NAMALWA (cell line): ENCODE measurements at places on chromosomes 11 and 22.

DNA sequence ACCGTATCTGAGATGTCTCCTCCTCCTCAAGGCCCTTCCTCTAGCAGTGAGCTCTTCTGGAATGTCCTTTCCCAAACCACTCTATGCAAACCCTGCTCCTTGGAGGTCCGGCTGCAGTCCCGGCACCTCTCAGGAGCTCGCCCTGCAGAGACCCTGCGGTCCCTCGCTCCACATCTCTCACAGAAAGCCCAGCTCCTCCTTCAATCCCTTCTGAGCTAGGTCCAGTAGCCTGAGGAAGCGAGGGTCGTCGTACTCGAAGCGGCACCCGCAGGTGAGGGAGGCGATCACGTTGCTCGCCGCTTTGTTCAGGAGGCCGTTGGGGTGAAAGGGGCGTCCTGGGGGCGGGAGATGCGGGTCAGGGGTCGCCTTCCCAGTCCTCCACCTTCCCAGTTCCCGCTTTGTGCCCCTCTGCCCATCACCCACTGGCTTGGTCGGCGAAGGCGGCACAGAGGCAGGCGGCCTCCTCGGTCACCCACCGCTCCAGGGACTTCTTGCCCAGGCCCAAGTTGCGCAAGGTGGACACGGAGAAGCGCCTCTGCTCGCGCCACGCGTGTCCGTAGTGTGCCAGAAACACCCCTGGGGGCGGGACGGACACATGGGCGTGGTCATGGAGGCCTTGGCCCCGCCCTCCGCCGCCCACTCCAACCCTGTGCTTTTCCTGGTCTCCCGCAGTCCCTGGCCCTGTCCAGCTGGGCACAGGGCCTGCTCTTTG lies 21.5 kb upstream of the CYP2D6 start:
- DNase-seq, result no peak

DNA sequence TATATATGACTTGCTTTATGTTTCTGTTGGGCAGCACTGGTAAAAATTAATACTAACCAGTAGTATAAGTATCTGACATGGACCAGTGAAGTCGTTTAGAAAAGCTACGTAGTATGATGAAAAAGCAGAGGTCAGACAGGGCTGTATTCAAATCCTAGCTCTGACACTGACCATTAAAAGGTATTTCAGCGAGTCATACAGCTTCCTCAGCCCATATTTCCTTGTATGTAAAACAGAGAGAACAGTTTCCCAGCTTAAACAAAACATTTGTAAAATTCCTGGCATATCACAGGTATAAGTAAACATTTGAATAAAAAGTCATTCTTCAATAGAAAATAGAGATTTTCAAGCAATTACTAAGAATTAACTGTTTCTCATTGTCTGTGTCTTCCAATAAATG lies 4.2 kb downstream of the NOX4 start:
- no peak for DNase-seq

- DNase-seq, result no peak
These were observed 21.6 kb downstream of the PHLDB1 start for GRCh38 chr11:118628861-118629549.

GRCh38 chr22:19758896-19759426 lies 1.6 kb upstream of the TBX1 start:
- DNase-seq, result no peak

- DNase-seq, result no peak
These were observed 126.3 kb upstream of the ASPHD2 start for GRCh38 chr22:26302726-26303125.

DNA sequence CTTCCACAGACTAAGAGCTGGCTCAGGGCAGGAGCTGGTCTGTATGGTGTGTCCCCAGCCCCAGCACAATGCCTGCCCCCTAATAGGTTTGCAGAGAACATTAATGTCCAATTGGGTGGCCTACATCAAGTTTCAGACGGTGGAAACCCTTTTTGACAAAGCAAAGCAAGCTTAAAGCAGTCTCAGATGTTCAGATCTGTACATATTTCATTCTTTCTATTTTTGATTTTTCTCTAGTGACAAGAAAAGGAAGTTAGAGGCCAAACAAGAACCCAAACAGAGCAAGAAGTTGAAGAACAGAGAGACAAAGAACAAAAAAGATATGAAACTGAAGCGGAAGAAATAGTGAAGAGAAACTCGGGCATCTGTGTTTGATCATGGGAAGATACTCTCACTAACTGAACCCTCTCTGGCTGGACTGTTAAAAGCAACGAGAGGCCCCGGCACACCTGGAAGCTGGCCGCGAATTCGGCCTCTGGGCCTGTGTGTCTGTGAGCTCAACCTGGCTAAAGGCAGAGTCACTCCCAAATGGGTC lies 40.5 kb downstream of the NAT10 start:
- DNase-seq, result no peak

GRCh38 chr22:28984482-28985158 lies 77.0 kb downstream of the C22orf31 start:
- no peak for DNase-seq

GRCh38 chr11:85438328-85438727 lies 188.8 kb downstream of the DLG2 start:
- no peak for DNase-seq

DNA sequence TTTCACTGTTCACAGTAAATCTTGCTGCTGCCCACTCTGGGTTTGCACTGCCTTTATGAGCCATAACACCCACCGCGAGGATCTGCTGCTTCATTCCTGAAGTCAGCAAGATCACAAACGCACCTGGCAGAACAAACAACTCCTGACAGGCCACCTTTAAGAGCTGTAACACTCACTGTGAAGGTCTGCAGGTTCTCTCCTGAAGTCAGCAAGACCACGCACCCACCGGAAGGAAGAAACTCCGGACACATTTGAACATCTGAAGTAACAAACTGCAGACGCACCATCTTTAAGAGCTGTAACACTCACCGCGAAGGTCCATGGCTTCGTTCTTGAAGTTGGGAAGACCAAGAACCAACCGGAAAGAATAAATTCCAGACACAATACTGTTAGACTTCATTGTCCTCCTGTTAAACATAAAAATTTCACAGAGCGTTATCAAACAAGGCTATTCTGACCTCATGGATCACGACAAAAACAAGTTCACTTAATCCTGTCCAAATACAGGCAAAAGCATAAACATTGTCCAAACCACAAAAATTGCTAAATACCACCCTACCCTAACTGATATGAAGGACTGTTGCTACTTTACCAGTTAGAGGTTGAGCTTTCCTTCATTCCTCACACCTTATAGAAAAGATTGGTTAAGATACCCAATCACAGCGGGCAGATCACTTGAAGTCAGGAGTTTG lies 3.0 kb upstream of the CCDC117 start:
- DNase-seq, result no peak

GRCh38 chr11:114685097-114685496 lies 6.8 kb downstream of the NXPE2 start:
- no peak for DNase-seq

- DNase-seq, result no peak
These were observed 28.0 kb upstream of the TP53AIP1 start for GRCh38 chr11:128970598-128971190.

DNA sequence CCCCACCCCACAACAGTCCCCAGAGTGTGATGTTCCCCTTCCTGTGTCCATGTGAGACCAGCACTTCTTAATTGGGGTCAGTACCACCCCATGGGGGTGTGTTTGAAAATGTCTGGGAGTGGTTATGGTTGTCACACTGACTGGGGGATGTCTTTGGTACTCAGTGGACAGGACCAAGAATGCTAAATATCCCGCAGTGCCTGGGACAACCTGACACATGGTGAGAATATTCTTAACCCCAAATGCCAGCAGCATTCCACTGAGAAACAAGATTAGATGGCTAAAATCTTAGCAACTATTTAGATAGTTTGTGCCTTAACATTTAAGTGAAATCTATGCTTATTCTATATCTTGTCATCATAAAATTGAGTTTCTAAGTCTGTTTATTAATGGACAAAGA lies 177.5 kb upstream of the ZBED5 start:
- no peak for DNase-seq

DNA sequence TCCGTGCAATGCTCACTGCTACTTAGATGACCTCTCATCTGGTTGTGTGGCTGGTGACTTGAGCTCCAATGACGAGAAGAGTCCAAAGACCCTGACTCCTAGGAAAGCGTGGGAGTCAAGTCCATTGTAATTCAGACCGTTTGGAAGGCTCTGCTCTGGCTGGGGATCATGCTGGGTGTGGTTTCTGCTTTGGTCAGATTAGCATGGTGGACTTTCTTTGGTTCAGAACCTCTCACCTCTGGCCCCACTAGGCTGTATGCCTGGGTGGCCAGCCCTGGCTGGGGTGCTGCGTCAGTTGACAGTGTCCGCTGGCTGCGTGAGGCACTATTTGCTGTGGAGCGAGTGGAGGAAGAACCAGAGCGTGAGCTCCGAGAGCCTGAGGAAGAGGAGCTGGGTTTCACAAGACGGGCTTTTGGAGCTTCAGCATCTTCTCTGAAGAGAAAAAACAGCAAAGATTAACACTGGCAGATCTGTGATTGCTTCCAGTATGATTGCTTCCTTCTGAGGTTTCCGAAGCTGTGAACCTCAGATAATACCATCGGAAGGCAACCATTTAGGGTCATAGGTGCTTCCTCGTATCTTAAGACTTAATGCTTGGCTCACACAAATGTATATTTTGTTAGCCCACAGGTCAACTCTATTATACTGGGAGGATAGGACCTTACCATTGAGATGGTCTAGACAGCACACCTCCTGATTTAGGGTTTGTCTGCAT lies 11.6 kb upstream of the HSPA8 start:
- DNase-seq, result no peak

DNA sequence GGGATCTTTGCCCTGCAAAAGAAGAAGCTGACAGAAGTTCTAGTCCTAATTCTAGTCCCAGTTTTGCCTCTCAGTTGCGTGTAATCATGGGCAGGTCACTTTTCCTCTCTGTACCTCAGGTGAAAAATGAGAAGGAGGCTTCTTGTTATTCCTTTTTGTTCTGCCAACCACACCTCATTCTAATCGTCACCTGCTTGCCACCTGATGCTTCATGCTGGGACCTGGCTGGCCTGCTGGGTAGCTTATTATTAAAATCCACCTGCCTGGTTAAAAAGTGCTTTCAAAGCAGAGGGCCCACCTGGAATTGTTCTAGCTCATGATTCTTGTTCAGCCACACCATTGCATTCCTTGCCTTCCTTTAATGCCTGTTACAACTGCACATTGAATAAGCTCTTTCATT lies 8.4 kb upstream of the ALG8 start:
- no peak for DNase-seq

DNA sequence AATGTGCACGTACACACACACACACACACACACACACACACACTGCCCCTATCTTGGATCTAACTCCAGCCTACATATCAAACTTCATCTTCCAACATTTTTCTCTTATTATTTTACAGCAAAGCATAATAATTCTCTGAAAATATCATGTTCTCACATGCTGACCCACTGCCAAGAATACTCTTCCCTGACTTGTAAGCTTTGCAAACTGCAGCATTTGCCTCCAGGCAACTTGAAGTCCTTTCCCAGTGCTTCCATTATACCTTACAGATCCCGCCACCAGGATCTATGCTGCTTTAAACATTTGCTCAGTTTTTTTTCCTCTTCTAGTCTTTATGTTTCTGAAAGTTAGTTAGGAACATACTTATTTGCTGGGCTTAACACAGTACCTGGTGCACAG lies 483.3 kb upstream of the ARHGAP42 start:
- DNase-seq, result no peak

GRCh38 chr11:2853997-2854560 lies 31.5 kb downstream of the CDKN1C start:
- DNase-seq, result no peak

DNA sequence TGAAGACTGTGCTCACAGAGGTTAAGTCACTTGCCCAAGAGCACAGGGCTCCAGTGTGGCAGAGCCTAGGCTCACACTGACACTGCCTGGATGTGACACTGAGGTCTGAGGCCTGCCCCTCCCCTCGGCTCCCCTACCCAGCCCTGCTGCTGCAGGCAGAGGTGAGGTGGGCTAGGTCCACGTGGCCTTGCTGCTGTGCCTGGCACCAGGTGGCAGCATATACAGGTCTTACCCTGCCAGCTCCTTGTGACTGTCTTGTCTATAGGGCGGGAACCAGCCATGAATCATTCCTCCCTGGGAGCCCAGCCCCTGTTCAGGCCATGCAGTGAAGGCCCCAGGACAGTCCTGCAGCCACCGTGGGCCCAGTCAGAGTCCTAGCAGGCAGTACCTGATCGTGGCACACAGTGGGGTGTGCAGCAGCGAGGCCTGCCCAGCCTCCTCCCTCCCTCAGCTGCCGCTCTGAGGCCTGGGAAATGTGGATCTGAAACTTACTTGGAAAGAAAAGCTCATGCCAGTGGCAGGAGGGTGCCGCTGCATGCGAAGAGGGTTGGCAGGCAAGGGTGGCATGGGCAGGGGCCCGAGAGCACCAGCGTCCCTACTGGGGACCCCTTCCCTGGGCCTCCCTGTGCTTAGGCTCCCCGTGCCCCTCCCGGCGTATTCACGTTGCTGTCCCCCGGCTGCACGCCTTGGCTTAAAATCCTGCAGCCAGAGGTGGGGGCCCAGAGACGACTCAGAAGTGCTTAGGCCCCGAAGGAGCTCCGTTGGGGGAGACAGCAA lies 1.2 kb upstream of the CERK start:
- DNase-seq, result peak; percentile 75

GRCh38 chr11:126254819-126255218 lies 13.9 kb downstream of the SRPRA start:
- no peak for DNase-seq

GRCh38 chr22:35306350-35306967 lies 6.8 kb downstream of the TOM1 start:
- no peak for DNase-seq

GRCh38 chr11:67266449-67267187 lies at the start of gene GRK2:
GRK2 (plus strand) TSS chr11:67266473; CDS start chr11:67266700, 227 bp downstream.
- DNase-seq, result peak; percentile 54
